ENCODE measurements at places on chromosomes 1 and 21. TPM values are rescaled to one million over a fixed set of nuclear protein-coding genes. Genes with fewer than 3 reads are reported as not detected.

DISP1 gene
- 0.93 TPM for total RNA-seq

CFAP107 gene
- not detected for total RNA-seq

STIL gene
- 41.4 TPM for total RNA-seq

SERTAD4 gene
- not detected for total RNA-seq

MAP3K21 gene
- total RNA-seq, result 1.8 TPM

Data from activated naive CD4-positive, alpha-beta T cell treated with anti-CD3 and anti-CD28 coated beads for 36 hours (primary cell).